Activated CD4-positive, alpha-beta T cell treated with anti-CD3 and anti-CD28 coated beads, Interleukin-2, amount 50 U/mL, for 48 hours (primary cell): ENCODE measurements at places on chromosomes 3 and 15.

- DNase-seq, result no peak
These were observed 11.9 kb downstream of the PRKAR2A start for GRCh38 chr3:48835650-48836366.

GRCh38 chr3:76961284-76961683 lies 78.6 kb upstream of the ROBO2 start:
- DNase-seq, result no peak

GRCh38 chr3:184727357-184728009 lies 15.6 kb upstream of the MAGEF1 start:
- DNase-seq, result peak; percentile 37

GRCh38 chr3:184731786-184732537 lies 20.1 kb upstream of the MAGEF1 start:
- DNase-seq, result no peak

DNA sequence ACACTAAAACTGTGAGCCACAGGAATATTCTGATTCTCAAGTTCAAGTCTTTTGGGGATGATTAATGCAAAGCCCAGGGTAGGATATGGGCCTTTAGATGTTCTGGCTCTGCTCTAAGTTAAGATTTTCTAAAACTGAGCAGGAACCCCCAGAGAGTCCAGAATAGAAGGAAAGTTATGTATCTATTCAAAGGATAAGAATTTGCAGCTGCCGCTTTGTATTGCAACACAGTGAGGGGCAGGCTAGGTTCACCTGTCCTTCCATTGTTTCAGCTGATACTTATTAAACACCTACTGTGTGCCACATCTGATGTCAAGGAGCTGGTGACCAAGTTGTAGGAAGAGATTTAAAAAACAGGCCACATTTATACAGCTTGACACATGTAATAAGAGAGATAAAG lies 290.4 kb downstream of the MAGI1 start:
- no peak for DNase-seq

GRCh38 chr3:148106062-148106461 lies 591.6 kb upstream of the AGTR1 start:
- DNase-seq, result no peak

- DNase-seq, result no peak
These were observed 15.5 kb downstream of the BMF start for GRCh38 chr15:40092979-40093869.

DNA sequence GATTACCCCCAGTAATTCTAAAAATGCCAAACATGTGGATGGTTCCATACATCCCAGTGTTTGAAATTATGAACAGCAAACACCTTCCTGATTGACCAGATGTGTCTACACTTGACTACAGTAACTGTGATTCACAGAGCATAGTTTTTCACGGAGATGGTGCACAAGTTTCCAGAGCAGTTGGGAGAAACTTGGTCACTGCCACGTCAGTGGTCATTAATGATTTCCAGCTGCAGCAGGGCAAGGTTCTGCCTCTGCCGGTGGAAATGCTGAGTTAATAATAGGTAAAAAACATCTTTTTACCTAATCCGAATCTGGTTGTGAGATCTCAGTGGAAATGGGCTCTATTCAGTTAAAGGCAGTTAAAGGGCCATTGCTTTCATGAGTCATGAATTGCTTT lies 154.1 kb upstream of the FEZF2 start:
- DNase-seq, result no peak

- no peak for DNase-seq
These were observed 233.2 kb downstream of the FGF12 start for GRCh38 chr3:192494174-192494573.
